Ascending aorta (tissue), 2 donors: ENCODE measurements at places on chromosomes 6 and 20. TPM values are rescaled to one million over a fixed set of nuclear protein-coding genes. Genes with fewer than 3 reads are reported as not detected.

Gene WFDC2
- 32.5 TPM for total RNA-seq

Gene HBS1L
- 9.8 TPM for total RNA-seq

Gene LY6G5C
- 0.96 TPM for total RNA-seq

Gene AIF1
- 1.7 TPM for total RNA-seq

Gene RIMS4
- total RNA-seq = 4.0 TPM

Gene ZNF311
- total RNA-seq = not detected

Gene SOX12
- 6.2 TPM for total RNA-seq

Gene CRIP3
- total RNA-seq = not detected

Gene CPXM1
- total RNA-seq = not detected

Gene ABHD12
- 24.3 TPM for total RNA-seq

Gene MTG2
- total RNA-seq = 14.5 TPM

Gene THBD
- total RNA-seq = 326 TPM

Gene IPCEF1
- not detected for total RNA-seq

Gene COL12A1
- total RNA-seq = 140 TPM

Gene GRIK2
- total RNA-seq = not detected

Gene MOCS1
- 45.4 TPM for total RNA-seq

Gene OPRM1
- not detected for total RNA-seq

Gene SAMHD1
- total RNA-seq = 163 TPM

Gene GPR6
- total RNA-seq = not detected

Gene TP53TG5
- not detected for total RNA-seq

Gene EEF1A2
- 1.1 TPM for total RNA-seq

Gene EBF4
- 19.2 TPM for total RNA-seq
